ENCODE measurements at places on chromosomes 16 and 17.
A peak's percentile ranks its signal among the peaks of the same experiment; 100 is the strongest.

GRCh38 chr16:4114257-4115208 is 1.7 kb downstream of the ADCY9 start:
- no peak for DNase-seq

DNA sequence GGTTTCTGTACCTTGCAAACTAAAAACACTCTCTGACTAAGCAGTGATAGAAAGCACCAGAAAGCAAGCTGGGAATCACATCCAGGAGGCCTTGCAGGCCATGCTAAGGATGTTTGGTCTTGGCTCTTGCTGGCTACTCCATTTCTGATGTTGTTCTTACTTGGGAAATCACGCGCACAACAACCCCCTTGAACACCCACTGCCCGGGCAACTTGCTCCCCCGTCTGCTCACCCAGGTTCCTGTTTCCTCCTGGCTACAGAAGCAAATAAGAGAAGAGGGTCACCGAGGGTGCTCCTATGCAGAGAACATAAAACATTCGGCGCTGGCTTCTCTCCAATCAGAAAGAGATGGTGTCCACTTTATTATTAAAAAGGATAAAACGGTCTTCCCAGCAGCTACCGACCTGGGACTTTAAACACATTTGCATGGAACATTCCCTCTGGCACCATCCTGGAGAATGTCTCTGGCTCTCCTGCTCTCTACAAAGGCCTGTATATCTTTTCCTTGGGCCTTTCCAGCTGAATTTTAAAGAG is 271.2 kb upstream of the RPL38 start:
- DNase-seq = no peak

- no peak for DNase-seq
Measured at GRCh38 chr16:66840883-66841282, 3.3 kb upstream of the CA7 start.

DNA sequence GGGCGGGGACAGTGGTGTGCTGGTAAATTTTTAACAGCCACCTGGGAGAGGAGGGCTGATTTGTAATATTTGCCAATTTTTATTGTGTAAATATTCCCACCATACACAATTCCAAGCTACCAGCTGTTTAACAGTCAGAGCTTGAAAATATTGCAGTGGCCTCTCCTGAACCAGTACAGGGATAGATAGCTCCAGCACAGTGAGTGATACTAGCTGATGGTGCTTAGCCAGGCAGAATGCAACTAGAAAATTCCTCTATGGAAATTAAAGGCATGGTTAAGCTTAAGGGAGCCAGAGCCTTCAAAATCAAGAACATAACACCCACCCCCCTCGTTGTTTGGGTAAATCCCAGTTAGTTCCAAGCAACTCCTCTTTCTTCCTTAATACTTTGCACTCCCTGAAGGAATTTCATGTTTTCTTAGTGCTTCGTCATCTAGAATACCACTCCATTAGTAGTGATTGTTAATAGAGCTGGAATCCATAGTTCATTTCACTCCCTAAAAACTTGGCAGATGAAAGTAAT is 96.6 kb downstream of the CYB561 start:
- no peak for DNase-seq

DNA sequence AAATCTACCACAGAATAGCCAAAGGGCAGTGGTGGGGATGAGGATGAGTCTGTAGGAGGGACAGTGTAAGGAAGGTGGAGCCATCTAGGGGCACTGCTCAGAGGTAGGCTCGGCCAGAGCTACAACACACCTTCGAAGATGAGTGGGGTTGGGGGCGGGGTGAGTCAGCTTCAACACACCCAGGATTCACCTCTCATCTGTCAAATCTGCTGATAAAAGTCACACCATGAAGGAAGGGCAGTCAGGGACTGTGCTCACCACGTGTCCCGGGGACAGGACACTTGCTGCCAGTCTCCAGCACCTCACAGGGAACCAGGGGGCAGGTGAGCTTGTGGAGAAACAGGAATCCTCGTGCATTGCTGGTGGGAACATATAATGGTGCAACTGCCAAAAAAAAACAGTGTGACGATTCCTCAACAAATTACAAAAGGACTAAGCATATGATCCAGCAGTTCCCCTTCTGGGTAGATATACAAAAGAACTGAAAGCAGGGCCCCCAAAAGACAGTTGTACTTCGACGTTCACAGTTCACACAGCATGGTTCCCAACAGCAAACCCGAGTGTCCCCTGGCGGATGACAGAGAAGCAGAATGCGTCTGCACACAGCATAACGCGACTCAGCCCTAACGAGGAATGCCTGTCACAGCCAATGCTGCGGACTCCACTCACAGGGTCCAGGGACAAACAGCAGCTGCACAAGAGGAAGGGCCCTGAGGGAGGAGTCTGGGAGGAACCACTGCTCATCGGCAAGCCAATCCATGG is 133.1 kb downstream of the ANKRD11 start:
- no peak for DNase-seq

DNA sequence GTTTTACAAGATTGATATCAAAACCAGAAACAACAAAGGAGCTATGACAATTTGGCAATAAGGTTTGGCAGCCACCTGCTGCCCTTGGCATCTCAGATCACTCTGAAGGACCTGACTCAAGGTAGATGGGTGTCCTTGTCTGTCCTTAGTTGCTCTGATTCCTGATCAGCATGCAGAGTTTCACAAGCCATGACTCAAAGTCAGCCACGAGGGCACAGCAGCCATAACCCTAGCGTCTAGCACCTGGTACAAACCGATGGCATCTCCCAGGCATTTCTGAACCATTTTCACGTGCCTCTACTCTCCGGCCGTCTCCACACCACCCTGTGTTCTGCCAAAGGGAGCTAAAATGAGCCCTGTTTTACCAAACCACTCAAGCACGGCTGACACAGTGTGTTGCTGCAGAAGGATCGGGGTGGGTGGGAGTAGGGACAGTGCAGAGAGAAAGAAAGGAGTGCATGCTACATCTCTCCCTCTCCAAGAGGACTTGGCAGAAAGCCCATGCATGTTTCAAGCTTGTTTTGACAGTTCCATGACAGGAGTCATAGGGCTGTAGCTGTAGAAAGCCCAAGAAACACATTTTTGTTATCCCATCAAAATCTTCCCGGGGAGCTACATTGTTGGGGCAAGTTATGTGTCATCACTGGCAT is 297.3 kb downstream of the ABCC12 start:
- DNase-seq = no peak

GRCh38 chr17:5595831-5596230 is 11.5 kb upstream of the NLRP1 start:
- no peak for DNase-seq

DNA sequence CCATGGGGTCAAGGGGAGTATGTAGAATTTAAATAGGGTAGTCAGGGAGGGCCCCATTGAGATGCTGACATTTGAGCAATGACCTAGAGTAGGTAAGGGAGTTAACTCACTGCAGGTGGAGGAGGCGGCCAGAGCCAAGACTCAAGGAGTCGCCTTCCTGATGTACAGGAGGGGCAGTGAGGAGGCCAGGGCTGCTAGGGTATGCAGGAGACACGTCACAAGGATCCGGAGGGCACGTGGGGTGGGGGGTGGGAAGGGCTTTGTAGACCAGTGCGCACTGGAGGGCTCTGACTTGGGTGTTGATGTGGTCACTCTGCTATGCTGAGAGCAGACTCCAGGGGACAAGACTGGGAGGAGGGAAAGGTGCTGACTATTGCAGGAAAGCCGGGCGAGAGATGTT is 37.5 kb downstream of the SPECC1 start:
- no peak for DNase-seq

GRCh38 chr16:28839899-28840298 is 6.2 kb downstream of the TUFM start:
- DNase-seq = no peak

DNA sequence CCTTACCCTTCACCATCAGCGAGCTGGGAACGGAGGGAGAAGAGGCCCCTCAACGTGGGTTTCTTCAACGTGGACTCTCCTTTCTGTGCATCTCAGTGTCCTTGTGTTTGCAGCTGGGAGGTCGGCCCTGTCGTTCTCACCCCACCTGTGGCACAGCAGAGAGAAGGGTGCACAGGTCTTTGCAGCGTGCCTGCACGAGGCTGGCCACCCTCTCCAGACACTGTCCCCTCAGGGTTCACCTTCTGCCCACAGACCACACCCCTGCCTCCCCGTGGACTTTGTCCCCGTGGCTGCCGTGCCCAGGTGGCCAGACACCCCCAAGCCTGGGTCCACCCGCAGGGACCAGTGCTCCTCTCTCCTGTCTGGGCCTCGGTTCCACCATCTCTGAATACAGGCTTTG is 7.3 kb upstream of the WDR45B start:
- no peak for DNase-seq

GRCh38 chr17:82237083-82237745 is 8.4 kb downstream of the SLC16A3 start:
- DNase-seq = peak; percentile 66

GRCh38 chr17:42598905-42599304 is 10.3 kb downstream of the RETREG3 start:
- DNase-seq = no peak

DNA sequence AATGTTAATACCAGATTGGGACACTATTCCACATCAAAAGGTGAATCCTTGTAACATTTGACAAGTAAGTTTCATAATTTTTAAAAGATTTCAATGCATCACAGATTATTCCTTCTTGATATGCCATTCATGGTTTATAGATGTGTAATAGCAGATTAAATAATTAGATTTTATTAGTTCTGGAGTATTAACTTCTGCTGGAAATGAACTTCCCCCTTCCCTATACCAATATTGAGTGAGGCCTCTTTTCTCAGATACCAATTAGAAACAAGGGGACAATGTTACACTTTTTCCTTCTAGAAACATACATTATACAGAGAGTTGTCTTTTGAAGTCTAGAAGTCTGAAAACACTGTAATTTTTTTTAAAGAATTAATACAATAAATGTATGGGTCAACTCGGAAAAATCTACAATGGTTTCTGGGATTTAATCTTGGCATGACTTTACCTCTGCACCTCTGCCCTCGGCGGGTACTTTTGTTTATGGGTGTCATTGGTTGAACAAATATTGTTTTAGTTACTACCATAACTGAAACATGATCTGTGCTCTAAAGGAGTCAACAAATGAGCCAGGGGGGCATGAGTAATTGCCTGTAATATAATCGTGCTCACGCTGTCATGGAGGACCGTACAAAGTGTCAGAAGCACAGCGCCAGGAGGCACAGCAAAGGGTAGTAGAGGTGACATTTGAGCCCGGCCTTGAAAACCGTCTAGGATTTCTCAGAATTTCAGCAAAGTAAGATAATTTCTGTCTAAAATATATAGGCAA is 8.2 kb downstream of the LRRC37B start:
- DNase-seq = no peak

DNA sequence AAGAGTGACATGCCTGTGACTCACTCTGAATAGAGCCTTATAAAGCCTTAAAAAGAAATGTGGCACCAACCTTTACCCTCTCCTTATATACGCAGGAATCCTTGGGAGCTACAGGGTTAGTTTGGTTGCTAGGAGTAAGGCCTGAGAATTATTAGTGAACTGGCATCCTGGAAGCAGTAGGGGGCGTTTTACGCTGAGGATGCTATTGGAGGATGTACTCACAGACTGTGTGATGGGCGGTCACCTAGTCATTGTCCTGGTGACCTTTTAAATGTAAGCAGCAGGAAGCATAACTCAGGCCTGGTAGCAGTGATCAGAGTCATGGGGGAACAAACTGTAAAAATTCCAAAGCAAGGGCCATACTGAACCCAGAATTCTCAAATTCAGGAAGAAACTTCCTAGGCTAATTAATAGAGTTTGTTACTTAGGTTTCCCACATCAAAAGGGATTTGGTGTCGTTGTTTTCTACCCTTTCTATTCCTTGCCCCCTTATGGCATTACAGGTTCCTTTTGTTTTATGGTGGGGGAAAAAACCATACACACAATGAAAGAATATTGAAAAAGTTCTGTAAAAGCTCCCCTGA is 153.8 kb downstream of the SNX11 start:
- DNase-seq = no peak

DNA sequence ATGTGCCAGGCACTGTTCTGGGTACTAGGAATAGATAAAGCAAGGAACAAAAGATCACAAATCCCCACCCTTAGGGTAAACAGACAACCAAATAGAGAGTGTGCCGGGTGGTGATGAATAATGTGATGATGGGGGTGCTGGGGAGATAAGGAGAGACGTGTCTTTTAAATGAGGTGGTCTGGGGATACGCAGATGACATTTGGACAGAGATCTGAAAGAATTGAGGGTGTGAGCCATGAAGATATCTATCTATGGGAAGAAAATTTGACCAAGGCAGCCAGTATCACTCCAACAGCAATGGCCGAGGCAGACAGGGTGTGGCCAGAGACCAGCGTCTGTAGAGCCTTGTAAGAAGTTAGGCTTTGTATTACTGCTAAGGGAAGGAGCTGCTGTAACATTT is 165.3 kb downstream of the MRTFB start:
- DNase-seq = no peak

- DNase-seq = no peak
Measured at GRCh38 chr17:59810894-59811153, 81.9 kb downstream of the TUBD1 start.

- DNase-seq = no peak
Measured at GRCh38 chr16:67657017-67657608, 2.9 kb downstream of the ACD start.

DNA sequence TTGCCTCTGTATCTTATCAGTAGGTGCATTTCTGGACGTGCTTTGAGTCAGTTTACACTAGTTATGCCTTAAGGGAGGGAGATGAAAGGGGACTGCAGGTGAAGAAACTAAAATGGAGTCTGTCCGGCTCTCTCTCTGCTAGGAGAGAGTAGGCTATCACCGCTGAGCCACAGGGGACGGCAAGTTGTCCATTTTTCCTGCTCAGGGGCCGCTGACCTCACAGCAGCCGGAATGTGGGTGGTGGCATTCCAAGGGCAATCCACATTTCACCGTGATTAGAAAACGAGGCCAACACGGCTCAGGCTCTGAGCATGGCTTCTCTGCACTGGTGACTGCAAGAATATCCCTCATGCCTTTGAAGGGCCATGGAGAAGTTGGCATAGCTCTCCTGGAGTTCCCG is 19.0 kb upstream of the KLHDC4 start:
- no peak for DNase-seq

GRCh38 chr16:69925311-69925710 is 25.8 kb upstream of the CLEC18A start:
- peak; percentile 63 for DNase-seq

- no peak for DNase-seq
Measured at GRCh38 chr16:13994239-13995106, 74.5 kb downstream of the ERCC4 start.

- DNase-seq = no peak
Measured at GRCh38 chr16:87963400-87963799, 12.2 kb downstream of the BANP start.

DNA sequence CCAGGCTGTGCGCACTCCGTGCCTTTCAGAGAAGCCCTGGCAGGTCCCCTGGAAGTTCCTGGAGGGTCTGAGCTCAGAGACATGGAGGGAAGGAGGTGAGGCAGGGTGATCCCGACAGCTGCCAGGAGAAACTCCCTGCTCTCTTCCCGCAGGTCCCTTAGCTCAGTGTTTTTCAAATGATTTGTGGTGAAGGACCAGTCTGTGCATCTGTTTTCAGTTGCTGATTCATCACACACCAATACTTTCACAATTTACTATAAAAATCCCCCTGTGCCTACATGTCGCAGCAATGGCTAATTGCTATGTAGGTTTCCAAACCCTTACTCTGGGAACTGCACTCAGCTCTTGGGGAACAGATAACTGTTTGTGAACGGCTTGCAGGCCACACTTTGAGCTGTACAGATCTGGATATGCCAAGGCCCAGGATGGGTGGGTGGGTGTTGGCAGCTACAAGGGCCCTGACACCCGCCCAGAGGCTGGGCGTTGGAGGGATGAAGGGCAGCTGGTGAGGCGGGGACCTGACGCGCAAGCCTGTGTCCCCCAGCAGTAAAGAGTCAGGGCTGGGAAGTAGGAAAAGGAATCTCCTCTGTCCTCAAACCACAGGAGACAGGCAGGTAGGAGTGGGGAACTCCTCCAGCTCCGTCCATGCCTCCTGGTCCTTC is 20.5 kb upstream of the EMP2 start:
- DNase-seq = no peak
